SW 1271 (cell line): ENCODE measurements at places on chromosomes 7 and 10.
A peak's percentile ranks its signal among the peaks of the same experiment; 100 is the strongest.

DNA sequence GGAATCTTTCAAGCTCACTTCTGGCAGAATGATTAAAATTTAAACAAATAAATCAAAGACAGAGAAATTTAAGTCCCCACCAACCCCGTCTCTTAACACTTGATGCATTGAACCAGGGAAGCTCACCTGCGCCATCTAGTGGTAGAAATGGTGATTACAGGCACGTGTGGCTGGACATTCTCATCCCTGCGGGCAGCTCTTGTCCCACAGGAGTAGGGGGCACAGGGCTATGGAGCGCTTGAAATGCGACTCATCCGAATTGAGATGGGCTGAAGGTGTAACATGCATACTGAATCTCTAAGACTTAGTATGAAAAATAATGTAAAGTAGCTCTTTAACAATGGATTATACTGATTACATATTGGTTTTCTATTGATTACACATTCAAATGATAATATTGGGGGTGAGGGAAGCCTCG lies 24.8 kb upstream of the SLIT1 start:
- no peak for DNase-seq

- DNase-seq = peak; percentile 83
Observed at GRCh38 chr7:818031-818699, 14.1 kb upstream of the SUN1 start.

- no peak for DNase-seq
Observed at GRCh38 chr7:84138411-84138810, 56.2 kb downstream of the SEMA3A start.

DNA sequence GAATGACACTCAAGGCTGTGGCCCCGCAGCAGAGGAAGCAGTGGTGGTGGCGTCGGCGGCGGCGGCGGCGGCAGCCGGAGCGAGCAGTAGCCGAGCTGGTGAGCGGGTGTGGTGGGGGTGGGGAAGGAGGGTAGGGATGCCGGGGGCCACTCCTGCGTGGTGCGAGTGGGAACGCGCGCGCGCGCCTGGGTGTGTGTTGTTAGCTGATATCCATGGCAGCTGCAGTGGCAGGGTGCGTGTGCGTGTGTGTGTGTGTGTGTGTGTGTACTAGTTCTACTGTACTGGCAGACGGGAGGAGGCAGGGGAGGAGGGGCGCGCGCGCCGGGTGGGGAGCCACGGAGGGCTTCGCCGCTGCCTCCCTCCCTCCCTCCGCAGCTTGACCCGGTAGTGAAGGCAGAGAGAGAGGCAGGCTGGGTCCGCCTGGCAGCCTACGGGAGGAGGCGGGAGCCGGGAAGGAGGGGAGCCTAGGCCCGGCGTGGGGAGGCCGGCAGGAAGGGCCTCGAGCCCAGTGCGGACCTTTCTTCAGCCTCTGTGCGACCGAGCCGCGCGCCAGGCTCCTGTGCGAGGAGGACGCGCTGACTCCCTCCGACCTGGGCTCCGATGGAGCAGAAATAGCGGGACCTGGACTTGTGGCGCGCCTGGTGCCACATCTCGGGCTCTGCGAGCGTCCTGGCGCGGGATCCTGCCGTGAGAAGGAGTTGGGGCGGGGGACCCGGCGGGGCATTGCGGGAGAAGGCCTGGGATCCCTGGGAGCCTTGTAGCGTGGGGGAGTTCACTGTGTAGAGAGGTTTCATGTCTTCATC lies at the start of gene MAGI2:
Gene MAGI2 (minus strand): TSS at position 110 of the 803 bp plus-strand sequence. CDS start 347 bp downstream, outside the sequence.
- no peak for DNase-seq

- DNase-seq = no peak
Observed at GRCh38 chr10:131211559-131211958, 100.0 kb downstream of the TCERG1L start.

- peak; percentile 53 for DNase-seq
Observed at GRCh38 chr7:100053215-100053614, 3.6 kb downstream of the ZSCAN21 start.

DNA sequence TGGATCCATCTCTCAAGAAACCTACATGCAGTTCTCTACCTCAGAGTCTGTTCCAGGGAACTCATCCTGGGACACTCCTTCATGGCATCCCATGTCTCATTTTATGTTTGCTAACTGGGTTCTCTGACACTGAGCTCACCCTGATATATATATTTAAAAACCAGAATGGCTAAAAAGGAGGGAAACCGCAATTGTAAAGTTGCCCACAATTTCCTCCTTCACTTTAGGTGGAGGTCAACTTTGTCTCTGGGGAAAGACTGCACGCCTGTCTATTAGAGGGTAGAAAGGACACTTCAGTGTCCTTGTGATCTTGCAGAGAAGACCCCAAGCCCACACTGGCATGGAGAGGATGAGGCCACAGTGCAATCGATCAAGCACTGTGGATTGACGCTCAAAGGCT lies 131.7 kb downstream of the TEX36 start:
- no peak for DNase-seq

DNA sequence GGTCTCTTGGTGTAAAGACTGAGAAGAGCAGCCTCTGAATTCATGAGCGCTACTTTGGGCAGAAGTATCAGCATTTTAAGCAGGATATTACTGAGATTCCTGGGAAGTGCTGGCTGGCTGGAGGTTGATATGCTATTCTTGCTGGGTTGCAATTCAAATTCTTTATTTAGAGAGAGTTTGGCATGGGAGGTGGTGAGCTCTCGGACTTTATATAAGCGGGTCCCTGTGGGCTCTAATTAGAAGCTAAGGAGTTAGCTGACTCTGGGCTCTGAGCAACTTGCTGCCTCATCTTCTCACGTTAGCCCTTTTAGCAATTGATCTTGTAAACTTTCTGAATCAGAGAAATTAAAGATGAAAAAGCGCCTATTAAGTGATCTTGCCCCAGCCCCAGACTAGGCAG lies 430.9 kb downstream of the SORCS3 start:
- DNase-seq = no peak

- no peak for DNase-seq
Observed at GRCh38 chr7:131935180-131935579, 378.8 kb upstream of the PODXL start.

- peak; percentile 40 for DNase-seq
Observed at GRCh38 chr7:94698275-94698674, 42.3 kb upstream of the SGCE start.

DNA sequence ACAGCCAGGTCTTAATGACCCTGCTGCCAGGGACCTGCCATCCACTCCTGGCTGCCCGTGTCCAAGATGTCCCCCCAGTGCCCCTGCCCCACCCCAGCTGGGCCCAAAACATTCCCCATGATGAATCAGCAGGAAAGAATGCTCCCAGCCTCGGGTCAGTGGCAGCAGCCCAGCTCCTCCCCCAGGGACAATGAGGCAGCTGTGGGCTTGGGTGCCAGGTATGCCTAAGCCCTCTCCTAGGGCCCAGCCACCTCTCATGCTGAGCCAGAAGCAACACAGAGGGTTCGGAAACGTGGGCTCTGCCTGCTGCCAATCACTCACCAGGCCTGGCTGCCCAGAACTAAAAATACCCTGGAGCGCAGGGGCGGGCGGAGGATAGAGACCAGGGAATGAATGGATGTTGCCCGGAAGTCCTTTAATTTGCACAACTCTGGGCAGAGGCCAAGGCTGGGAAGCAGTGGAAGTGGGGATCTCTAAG lies 1.5 kb upstream of the LOXL4 start:
- peak; percentile 24 for DNase-seq

- no peak for DNase-seq
Observed at GRCh38 chr7:50335230-50335794, 30.8 kb downstream of the IKZF1 start.
